ENCODE measurements at places on chromosomes 16 and 17.
A peak's percentile ranks its signal among the peaks of the same experiment; 100 is the strongest.

DNA sequence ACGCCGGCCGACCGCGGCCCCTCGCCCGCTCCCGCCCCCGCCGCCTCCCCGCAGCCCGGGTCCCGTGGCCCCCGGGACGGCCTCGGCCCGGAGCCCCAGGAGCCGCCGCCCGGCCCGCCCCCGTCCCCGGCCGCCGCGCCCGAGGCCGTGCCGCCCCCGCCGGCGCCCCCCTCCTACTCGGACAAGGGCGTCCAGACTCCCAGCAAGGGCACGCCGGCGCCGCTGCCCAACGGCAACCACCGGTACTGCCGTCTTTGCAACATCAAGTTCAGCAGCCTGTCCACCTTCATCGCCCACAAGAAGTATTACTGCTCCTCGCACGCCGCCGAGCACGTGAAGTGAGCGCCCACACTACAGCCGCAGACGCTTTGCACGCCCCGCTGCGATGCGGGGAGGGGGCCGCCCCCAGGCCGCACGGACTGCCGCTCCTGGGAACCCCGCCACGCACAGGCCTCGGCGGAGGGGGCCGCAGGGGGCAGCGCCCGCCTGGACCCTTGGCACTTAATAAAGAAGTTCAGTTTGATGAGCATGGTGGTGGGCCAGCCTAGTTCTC is 35.5 kb upstream of the ZC3H18 start:
- peaks cover 13% of the 10 kb centered on the region for H3K27me3 ChIP-seq
- H3K4me3 ChIP-seq, result peak overlapping the region; percentile 99
- DNase-seq, result no peak
- peak overlapping the region; percentile 62 for H3K27ac ChIP-seq

- no peaks in the 10 kb centered on the region for H3K36me3 ChIP-seq
- no peak overlapping the region for H3K27ac ChIP-seq
- peaks cover 33% of the 10 kb centered on the region for H3K27me3 ChIP-seq
- H3K4me1 ChIP-seq, result no peaks in the 10 kb centered on the region
- no peak overlapping the region for H3K4me3 ChIP-seq
- no peak for DNase-seq
Observed at GRCh38 chr17:34412965-34413441, 50.0 kb upstream of the CCL1 start.

- peaks cover 10% of the 10 kb centered on the region for H3K27me3 ChIP-seq
- H3K4me1 ChIP-seq, result no peaks in the 10 kb centered on the region
- H3K4me3 ChIP-seq, result no peak overlapping the region
Observed at GRCh38 chr16:49352892-49353291, 20.7 kb upstream of the C16orf78 start.

DNA sequence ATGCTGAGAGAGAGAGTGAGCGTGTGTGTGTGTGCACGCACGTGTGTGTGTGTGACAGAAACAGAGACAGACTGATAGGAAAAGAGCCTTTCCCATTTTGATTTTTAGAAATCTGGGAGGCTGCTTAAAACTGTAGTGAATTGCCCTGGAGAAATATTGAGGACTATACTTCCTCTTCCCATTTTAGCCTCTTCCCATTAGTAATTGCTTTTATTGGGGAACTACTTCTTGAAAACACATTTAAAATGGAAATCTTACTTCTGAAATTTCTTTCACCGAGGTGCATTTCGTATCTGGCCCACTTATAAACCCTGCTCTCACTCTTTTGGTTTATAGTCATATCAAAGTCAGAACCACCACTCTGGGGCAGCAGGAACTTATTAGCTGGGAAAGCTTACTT is 47.1 kb downstream of the NUP93 start:
- no peak overlapping the region for H3K27ac ChIP-seq
- no peaks in the 10 kb centered on the region for H3K27me3 ChIP-seq
- no peaks in the 10 kb centered on the region for H3K36me3 ChIP-seq
- peaks cover 16% of the 10 kb centered on the region for H3K4me1 ChIP-seq

DNA sequence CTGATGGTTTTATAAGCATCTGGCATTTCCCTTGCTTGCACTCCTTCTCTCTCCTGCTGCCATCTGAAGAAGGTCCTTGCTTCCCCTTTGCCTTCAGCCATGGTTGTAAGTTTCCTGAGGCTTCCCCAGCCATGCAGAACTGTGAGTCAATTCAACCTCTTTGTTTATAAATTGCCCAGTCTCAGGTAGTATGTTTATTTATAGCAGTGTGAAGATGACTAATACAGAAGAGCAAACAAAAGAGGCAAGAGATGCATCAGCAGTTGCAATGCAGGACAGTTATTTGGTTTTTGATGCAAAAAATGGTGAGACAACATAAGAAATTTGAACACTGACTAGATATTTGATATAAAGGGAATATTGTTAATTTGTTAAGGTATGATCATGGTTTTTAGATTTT is 16.8 kb downstream of the TMEM100 start:
- H3K27ac ChIP-seq, result no peak overlapping the region
- DNase-seq, result no peak
- H3K4me1 ChIP-seq, result peaks cover 8% of the 10 kb centered on the region

DNA sequence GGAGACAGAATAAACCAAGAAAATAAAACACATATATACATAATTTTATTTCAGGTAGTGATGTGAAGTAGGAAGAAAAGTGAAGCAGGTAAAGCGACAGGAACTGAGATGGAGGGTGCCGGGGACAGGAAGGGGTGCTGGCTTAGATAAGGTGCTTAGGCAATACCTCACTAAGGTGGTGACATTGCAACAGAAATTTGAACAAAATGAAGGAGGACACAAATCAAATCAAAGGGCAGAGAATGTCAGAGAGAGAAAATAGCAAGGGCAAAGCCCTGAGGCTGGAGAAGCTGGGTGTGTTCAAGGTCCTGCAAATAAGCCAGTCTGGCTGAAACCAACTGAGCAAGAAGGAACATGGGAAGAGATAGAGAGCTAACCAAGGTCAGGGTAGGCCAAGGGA is 5.0 kb upstream of the CDYL2 start:
- H3K4me3 ChIP-seq, result no peak overlapping the region
- no peaks in the 10 kb centered on the region for H3K36me3 ChIP-seq
- no peaks in the 10 kb centered on the region for H3K27me3 ChIP-seq
- no peak overlapping the region for H3K27ac ChIP-seq
- no peak for DNase-seq
- peaks cover 6% of the 10 kb centered on the region for H3K4me1 ChIP-seq

All from RWPE2 (cell line).